ENCODE measurements at places on chromosomes 13 and 19.

- no peak for DNase-seq
These were observed 989 bp upstream of the SSC5D start for GRCh38 chr19:55486971-55487923.

DNA sequence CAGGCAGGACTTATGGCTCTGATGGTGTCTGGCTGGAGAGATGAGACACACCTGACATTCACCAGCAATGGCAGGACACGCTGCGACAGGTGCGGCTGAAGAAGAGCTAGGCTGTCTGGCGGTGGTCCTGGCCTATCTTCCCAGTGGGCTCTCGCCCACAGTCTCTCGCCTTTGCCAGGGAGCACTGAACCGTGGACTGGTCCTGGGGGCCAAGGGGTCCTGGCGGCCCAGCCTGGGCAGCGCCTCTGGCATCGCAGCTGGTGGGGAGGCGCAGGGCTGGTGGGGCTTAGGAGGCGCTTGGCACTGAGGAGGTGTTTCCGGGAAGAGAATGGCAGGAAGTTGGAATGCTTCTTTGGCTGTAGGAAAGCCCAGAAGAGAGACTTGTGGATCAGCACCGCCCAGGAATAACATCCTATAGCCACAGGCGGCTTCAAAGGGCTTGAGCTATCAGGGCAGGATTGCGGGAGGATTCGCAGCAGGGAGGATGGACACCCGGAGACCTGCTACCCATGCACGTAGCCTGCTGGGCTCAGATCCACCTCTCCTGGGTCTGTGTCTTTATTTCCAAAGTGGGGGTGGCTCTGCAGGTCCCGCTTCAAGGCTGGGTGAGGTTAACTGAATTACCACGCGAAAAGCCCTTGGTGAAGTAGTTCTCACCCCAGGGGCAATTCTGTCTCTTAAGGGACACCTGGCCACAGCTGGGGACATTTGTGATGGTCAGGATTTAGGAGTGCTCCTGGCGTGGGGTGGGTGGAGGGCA is 14.6 kb downstream of the KDM4B start:
- DNase-seq: no peak

DNA sequence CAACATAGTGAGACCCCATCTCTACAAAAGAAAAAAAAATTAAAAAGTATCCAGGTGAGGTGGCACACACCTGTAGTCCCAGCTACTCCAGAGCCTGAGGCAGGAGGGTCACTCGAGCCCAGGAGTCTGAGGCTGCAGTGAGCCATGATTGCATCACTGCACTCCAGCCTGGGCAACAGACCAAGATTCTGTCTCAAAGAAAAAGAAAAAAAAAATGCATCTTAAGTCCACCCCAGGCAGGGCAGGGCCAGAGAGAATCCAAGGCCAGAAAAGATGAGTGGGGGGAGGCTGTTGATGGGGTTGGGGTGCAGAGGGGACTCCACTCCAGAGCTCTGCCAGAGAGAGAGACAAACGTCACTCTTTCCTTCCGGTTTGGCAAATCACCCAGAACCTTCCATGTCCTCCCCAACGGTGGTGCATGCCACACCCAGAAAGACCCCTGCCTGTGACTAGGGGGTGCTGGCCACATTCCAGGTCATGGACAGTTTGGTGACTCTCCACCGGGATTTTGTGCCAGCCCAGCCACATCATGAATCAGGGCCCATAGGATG is 431 bp downstream of the FUT3 start:
- no peak for DNase-seq

- no peak for DNase-seq
These were observed 1.6 kb upstream of the CFAP97D2 start for GRCh38 chr13:114177245-114178010.

- no peak for DNase-seq
These were observed 182.8 kb downstream of the RGCC start for GRCh38 chr13:41639955-41640780.

GRCh38 chr13:45439781-45440462 is 21.7 kb upstream of the SLC25A30 start:
- no peak for DNase-seq

DNA sequence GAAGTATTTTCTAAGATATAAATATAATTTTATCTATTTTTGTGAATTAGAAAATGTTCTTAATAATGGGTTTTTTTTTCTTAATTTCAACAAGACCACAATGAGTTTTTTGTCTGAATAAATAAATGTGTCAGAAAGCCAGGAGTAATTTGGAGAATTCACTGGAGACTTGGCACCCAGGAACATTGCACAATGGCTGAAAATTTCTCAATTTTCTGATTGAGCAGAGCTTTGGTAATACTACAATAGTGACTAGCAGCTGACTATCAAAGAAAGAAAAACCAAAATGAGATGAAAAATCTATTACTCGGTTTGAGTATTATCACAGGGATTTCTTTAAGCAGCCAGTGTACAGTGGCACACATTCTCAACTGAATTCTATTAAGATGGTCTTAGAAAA is 394.4 kb upstream of the PCDH20 start:
- DNase-seq: no peak

DNA sequence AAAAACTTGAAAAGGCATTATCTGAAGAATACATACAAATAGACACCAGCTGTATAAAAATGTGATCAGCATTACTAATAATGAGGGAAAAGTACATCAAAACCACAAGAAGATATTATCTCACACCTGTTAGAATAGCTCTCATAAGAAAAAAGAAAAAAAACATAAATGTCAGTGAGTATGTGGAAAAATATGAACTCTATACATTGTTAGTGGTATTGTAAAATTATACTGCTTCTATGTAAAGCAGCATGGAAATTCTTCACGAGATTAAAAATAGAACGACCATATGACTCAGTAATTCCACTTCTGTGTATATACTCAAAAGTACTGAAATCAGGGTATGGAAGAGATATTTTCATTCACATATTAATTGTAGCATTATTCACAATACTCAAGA is 1146.4 kb downstream of the SLITRK5 start:
- no peak for DNase-seq

DNA sequence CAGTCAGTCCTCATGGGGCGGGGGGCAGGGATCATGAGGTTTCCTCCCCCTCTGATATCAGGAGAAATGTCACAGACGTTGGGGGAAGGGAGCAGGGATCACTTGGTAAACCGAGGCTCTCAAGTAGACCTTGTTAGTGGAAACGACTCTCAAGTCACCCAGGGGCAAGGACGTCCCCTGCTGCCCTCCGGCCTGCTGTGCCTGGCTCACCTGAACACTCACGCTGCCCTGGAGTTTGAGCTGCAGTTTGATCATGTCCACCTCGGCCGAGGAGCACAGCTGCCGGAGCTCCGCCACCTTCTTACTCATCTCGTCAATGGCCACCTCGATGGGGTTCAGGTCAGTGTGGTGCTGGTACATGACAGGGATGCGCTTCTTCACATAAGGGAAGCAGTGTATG is 47.6 kb upstream of the SLC15A1 start:
- no peak for DNase-seq

GRCh38 chr13:51758691-51759090 is 45.3 kb downstream of the DHRS12 start:
- DNase-seq: no peak

DNA sequence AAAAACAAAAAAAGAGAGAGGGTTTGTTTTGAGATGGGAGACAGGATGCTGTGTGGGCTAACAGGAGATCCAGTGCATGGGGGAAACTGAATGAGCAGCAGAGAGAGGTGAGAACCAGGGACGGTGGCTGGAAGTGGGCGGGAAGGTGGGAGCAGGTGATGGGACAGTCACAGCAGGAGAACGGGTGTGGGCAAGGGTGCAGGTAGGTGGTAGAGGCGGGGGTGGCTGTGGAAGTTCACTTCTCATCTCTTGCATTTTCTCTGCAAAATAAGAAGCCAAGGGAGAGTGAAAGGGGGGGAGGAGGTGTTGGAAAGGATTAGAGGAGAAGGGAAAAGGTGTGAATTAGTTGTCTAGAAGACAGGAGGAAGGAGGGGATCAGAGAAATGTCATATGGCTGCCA is 21.9 kb downstream of the FBXO17 start:
- DNase-seq: no peak

- DNase-seq: no peak
These were observed 42.0 kb upstream of the IPO5 start for GRCh38 chr13:97911311-97912138.

DNA sequence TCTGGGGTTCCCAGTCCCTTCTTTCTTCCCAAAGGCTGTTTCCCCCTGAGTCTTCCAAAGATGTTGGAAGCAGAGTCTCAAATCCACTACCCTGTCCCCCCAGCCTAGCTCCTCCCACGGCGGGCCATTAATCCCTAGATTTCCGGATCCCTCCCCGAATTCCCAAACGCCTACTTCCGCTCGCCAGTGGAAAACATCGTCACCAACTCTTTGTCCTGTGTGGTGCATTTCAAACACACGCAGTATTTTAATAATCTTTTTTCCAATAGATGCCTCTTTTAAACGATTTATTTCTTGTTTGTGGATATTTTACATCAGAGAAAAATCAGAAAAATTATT is 610 bp downstream of the ZNF791 start:
- no peak for DNase-seq

DNA sequence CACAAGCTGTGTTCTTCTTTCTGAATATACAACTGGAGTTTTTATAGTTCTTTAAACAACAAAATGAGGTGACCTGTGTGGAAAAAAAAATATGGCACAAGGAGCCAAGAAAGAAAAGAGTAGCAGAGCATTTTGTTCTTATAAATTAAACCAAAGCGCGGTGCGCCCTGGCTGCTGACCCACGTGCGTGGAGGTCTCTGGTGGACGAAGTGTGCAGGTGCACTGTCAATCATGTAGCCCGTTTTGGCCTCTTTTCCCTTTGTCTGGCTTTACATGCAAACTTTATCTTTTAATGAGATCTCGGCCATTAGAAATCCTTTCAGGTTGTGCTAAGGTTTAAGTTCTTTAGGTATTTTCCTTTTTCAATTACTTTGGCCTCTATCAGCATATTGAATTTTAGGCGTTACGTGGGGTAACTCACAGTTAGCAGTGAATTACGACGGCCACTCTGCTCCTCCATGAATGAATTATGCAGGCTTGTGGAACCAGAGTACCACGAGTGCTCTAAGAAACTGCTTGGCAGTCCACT is 443.9 kb upstream of the SLC10A2 start:
- DNase-seq: no peak

GRCh38 chr13:98479496-98480003 is 97.4 kb downstream of the STK24 start:
- no peak for DNase-seq

DNA sequence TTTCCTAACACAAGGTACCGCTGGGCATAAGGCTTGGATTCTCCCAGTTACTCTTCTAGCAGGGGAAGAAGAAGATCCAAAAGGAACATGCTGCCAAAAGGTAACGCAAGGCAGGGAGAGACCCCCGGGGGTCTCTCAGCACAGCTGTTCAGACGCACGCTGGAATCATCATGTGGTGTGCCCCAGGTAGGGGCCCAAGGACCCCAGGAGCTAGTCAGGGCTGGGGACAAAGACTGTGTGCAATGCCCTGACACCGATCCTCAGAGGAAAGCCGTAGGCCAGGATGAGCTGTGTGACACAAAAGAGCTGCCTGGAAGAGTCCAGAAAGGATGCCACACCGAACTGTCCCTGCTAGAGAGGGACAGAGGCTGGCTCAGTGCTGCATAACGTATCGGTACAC is 22.3 kb upstream of the EPHX3 start:
- DNase-seq: no peak

All from stimulated activated CD4-positive, alpha-beta T cell treated with anti-CD3 and anti-CD28 coated beads, Interleukin-1b, Interleukin-23, amount 100 ng/mL, for 1 hour (primary cell).